Caco-2 (cell line): ENCODE measurements at places on chromosomes 5 and 9.
A peak's percentile ranks its signal among the peaks of the same experiment; 100 is the strongest.

DNA sequence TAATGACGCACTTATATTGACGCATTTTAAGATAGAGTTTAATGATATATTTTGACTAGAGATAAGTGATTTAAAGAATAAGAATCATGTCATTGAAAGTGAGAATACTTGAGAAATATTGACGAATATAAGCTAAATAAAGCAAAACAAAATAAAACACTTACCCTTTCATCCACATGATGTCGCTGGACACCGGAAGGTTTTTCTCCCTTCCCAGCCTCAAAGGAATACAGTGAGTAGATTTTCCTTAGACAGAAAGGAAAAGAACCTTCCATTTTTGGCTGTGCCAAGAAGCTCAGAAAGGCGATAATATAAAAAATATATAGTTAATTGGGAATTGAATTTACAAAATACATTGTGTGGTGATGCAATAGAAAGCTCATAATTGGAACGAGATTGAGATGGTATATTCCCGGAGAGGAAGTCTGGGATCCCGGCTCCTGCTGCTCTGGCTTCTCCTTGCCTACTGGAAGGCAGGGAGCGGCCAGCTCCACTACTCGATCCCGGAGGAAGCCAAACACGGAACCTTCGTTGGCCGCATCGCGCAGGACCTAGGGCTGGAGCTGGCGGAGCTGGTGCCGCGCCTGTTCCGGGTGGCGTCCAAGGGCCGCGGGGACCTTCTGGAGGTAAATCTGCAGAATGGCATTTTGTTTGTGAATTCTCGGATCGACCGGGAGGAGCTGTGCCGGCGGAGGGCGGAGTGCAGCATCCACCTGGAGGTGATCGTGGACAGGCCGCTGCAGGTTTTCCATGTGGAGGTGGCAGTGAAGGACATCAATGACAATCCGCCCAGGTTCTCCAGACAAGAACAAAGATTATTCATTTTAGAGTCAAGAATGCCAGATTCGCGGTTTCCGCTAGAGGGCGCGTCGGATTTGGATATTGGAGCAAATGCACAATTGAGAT is at the start of gene PCDHA5:
TSS of gene PCDHA5 (plus strand) at position 239 of the 906 bp plus-strand sequence.
- no peaks in the 10 kb centered on the region for H3K27me3 ChIP-seq
- no peak within 1 kb of the TSS for H3K27ac ChIP-seq
- no peaks in the 10 kb centered on the region for H3K4me1 ChIP-seq

GRCh38 chr5:81638471-81638870 is 112.4 kb downstream of the SSBP2 start:
- no peaks in the 10 kb centered on the region for H3K4me1 ChIP-seq
- no peak for DNase-seq
- H3K36me3 ChIP-seq = no peaks in the 10 kb centered on the region
- no peak overlapping the region for H3K27ac ChIP-seq

GRCh38 chr9:107024193-107024592 is 161.2 kb downstream of the ZNF462 start:
- H3K27me3 ChIP-seq = no peaks in the 10 kb centered on the region
- H3K27ac ChIP-seq = no peak overlapping the region
- no peak for DNase-seq
- no peak overlapping the region for H3K4me3 ChIP-seq
- H3K4me1 ChIP-seq = no peaks in the 10 kb centered on the region
- H3K36me3 ChIP-seq = no peaks in the 10 kb centered on the region

DNA sequence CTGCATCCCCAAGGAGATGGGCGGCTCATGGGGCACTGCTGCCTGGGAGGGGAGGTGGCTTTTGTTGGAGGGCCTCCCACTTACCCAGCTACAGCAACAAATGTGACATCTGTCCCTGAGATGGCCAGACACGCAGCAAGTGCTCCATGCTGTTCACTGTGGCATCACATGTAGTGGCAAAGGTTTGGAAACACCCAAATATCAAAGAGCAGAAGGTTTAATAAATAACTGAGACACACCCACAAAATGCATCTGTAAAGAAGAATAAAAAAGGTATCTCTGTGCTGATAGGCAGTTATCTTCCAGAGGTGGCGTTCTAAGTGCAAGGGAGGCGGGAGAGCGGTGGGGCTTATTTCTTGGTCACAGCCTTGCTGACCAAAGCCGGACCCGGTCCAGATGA is 23.3 kb upstream of the CLPTM1L start:
- no peak overlapping the region for H3K27ac ChIP-seq
- H3K4me1 ChIP-seq = no peaks in the 10 kb centered on the region
- no peak for DNase-seq
- no peaks in the 10 kb centered on the region; the same call in 1 of the 2 replicates for H3K27me3 ChIP-seq
- H3K4me3 ChIP-seq = no peak overlapping the region

- no peak overlapping the region for H3K27ac ChIP-seq
- no peak for DNase-seq
- no peaks in the 10 kb centered on the region for H3K36me3 ChIP-seq
- H3K27me3 ChIP-seq = no peaks in the 10 kb centered on the region
Observed at GRCh38 chr5:106189121-106189809, 1481.5 kb downstream of the EFNA5 start.

GRCh38 chr5:14516901-14517300 is 64.7 kb upstream of the OTULINL start:
- no peak for DNase-seq
- H3K36me3 ChIP-seq = no peaks in the 10 kb centered on the region
- H3K27me3 ChIP-seq = no peaks in the 10 kb centered on the region
- no peak overlapping the region for H3K27ac ChIP-seq

- no peaks in the 10 kb centered on the region for H3K27me3 ChIP-seq
- H3K4me3 ChIP-seq = no peak overlapping the region
- DNase-seq = peak; percentile 33
- H3K27ac ChIP-seq = no peak overlapping the region
Observed at GRCh38 chr9:91659529-91660495, 236.2 kb upstream of the NFIL3 start.

DNA sequence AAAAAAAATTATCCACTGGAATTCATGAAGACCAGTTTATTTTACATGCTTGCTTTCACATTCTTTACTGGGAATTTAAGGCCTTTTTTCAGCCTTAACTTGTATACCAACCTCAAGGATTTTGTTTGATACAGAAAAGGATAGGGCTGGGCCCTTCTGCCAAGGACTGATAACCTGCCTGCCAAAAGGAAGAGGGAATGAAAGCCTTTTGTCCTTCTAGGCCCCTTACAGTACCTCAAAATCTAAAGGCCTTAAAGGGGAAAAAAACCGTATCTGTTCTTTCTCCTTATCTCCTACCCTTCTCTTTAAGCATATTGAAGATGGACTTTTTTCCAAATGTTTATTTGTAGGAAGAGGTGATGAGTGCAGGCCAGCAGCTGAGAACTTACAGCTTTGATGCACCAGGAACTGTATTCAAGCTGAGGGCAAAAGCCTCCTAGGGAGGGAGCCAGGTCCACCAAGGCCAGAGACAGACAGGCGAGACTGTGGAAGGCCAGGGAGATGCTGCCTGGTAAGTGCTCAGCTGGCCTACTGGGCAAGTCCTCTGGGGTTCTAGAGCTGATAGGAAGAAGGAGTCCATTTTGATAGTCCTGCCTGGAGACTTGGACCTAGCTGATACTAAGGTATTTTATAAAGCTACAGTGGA is 31.8 kb downstream of the FAXDC2 start:
- H3K4me1 ChIP-seq = no peaks in the 10 kb centered on the region
- DNase-seq = no peak
- no peak overlapping the region for H3K27ac ChIP-seq
- no peaks in the 10 kb centered on the region for H3K27me3 ChIP-seq
- no peak overlapping the region for H3K4me3 ChIP-seq

GRCh38 chr5:107567901-107568671 is 102.7 kb downstream of the EFNA5 start:
- H3K4me3 ChIP-seq = no peak overlapping the region
- DNase-seq = no peak
- H3K27me3 ChIP-seq = no peaks in the 10 kb centered on the region
- no peak overlapping the region for H3K27ac ChIP-seq
- peaks cover 10% of the 10 kb centered on the region for H3K4me1 ChIP-seq
- H3K36me3 ChIP-seq = no peaks in the 10 kb centered on the region

DNA sequence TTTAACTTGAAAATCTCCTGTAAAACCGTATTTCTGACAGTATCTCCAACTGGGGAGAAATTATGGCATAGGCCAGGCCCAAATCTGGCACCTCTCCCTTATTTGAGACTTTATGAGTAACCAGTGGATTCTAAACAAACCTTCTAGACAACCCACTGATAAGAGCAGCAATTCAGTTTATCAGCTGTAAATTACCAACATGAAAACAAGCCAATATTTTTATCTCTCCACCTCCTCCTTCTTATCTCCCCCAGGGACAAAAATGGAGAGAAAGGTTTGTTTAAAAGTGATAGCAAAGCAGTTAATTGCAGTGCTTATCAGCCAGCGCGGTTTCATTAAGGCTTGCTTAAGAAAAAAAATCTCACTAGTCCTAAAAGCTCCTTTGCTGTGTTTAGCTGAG is 53.8 kb downstream of the KCNV2 start:
- H3K4me3 ChIP-seq = no peak overlapping the region
- H3K27me3 ChIP-seq = no peaks in the 10 kb centered on the region
- H3K27ac ChIP-seq = peak overlapping the region; percentile 51
- DNase-seq = peak; percentile 42

GRCh38 chr9:107169796-107170195 is 113.3 kb upstream of the RAD23B start:
- H3K36me3 ChIP-seq = no peaks in the 10 kb centered on the region
- no peak overlapping the region for H3K4me3 ChIP-seq
- no peak for DNase-seq
- no peak overlapping the region for H3K27ac ChIP-seq

DNA sequence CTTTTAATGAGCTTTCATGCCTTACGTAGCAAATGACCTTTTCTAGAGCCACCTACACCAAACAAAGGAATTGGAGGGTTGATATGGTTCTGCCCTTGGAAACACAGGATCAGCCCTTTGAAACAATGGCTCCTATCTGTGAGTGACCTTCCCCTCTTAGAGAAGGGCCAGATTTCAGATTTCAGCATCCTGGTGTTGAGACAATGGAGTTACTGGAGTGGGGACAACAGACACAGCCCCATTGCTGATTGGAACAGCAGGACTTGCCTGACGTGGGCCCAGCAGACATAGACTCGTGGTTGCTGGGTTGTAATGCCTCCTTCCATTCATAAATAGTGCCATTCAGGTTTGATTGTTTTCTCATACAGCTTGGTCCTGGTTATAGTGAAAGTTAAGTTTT is 96.0 kb downstream of the GALNT10 start:
- DNase-seq = no peak
- peaks cover 74% of the 10 kb centered on the region for H3K4me1 ChIP-seq
- H3K36me3 ChIP-seq = no peaks in the 10 kb centered on the region
- no peak overlapping the region for H3K4me3 ChIP-seq
- no peaks in the 10 kb centered on the region for H3K27me3 ChIP-seq

GRCh38 chr9:131630205-131630831 is 85.0 kb downstream of the PRRT1B start:
- H3K36me3 ChIP-seq = no peaks in the 10 kb centered on the region
- H3K27ac ChIP-seq = no peak overlapping the region
- no peaks in the 10 kb centered on the region for H3K27me3 ChIP-seq
- DNase-seq = no peak
- no peak overlapping the region for H3K4me3 ChIP-seq
- H3K4me1 ChIP-seq = peaks cover 7% of the 10 kb centered on the region
